ENCODE measurements at places on chromosomes 2 and 18.

DNA sequence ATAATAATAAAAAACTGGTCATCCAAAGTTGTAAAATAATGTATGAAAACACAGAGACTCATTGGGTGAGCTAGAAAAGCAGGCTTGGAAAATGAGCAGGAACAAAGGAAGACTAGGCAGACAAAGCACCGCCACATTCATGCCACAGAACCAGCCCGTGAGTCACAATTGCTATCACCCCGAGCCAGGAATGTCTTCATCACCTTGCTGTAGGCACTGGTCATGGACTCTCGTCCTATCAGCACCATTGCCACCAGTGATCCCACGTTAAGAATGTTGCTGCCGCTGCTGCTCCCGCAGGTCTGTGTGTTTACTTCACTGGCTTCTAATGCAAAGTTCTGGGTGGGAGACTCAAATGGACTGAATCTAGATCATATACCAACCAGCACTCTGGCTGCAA, 417.9 kb downstream of the PID1 start:
- no peak for DNase-seq

DNA sequence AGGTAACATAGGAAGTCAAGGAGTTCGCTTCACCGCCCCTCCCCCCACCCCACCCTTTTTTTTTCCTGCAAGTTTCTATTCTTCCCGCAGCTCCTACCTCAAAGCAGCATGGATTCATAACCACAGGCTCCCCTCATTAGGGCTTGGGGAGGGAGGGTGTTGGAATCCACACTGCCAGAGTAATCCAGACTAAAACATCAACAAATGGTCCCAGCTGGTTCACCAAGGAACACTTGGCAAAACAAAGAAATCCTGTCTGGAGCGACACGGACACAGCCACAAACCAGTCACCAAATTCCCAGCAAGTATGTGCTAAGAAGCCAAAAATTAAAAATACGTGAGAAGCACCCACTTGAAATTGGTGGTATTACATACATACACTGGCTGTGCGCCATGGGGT, 106.9 kb upstream of the PPP1CB start:
- no peak for DNase-seq

GRCh38 chr2:72035518-72036172, 112.0 kb downstream of the CYP26B1 start:
- no peak for DNase-seq

GRCh38 chr2:240645346-240645745, 20.1 kb downstream of the GPR35 start:
- DNase-seq, result no peak

GRCh38 chr18:56286775-56287325, 351.5 kb downstream of the TXNL1 start:
- DNase-seq, result no peak

DNA sequence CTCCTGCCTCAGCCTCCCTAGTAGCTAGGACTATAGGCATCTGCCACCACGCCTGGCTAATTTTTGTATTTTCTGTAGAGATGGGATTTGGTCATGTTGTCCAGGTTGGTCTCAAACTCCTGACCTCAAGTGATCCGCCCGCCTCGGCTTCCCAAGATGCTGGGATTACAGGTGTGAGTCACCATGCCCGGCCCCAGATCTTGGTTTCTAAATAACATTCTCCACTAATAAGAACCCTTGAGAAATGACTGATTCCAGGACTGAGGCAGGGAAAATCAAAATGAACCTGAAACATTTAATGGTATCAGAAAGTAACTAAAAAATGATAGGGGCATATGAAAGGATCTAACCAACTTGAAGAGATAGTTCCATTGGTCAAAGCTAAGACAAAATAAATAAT, 34.0 kb downstream of the BMPR2 start:
- DNase-seq, result no peak

- peak; percentile 94 for DNase-seq
Measured at GRCh38 chr2:60881047-60881932, at the start of gene REL. REL (plus strand) TSS chr2:60881574; CDS start chr2:60881841, 267 bp downstream.

GRCh38 chr2:168290391-168290790, 43.0 kb upstream of the STK39 start:
- no peak for DNase-seq

GRCh38 chr2:176139661-176140512, 10.4 kb downstream of the HOXD8 start:
- no peak for DNase-seq

DNA sequence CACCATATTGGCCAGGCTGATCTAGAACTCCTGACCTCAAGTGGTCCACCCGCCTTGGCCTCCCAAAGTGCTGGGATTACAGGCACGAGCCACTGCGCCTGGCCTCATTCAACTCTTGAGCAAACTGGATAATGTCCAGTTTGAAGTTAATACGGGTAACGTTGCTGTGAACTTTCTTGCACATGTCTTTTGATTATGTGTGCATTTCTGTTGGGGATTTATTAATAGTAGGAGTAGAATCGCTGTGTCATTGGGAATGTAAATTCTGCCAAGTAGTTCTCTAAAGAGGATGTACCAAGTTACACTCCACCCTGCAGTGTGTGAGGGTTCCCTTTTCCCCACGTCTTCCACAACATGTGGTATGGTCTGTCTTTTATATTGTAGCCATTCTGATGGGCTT, 6.2 kb downstream of the IMPA2 start:
- DNase-seq, result no peak

DNA sequence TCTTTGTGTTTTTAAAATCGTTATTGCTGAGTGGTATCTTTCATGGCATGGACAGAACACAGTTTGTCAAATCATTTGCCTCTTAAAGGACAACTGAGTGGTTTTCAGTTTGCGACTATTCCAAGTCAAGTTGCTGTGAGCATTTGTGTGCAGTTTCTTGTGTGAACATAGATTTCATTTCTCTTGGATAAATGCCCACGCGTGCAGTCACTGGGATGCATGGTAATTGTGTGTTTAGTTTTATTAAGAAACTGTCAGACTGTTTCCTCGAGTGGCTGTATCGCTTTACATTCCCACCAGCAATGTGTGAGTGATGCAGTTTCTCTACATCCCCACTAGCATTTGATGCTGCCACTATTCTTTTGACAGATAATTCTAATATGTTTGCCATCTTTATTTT, 154.0 kb upstream of the ARL4C start:
- no peak for DNase-seq

GRCh38 chr18:25140124-25140961, 211.6 kb downstream of the ZNF521 start:
- peak; percentile 53 for DNase-seq

DNA sequence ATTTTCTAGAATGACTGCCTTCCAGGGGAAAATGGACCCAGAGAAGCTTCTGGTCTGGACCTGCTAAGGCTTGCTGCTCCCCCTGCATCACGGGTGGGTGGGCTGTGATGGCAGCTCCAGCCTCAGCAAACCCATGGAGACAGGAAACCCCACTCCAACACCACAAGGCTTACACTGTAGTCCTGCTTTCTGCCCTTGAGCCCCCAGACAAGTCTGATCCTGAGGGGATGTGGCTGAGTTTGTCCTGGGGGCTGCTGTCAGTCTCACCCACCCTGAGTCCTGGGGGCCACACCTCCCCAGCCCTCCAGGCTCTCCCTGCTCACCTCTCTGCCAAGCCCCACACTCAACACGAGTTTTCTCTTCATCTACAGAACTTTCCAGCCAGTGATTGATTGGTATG, 279.4 kb downstream of the EIPR1 start:
- no peak for DNase-seq

DNA sequence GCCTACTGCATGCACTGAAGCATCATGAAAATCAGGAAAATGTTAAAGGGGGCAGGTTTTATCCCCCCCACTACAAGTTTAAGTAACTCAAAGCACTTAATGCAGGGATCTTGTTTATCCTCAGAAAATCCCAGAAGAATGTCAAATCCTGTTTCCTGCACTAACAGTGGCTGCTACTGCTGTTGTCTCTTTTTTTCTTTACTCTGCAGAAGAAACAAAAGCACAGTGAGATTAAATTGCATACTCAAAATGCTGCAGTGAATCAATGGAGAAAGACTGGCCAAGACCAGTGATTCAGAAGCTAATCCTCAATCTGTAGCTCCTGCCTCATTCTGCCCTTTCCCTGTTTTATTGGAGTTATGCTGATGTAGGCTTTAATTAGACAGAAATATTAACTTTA, 332.3 kb upstream of the FIGN start:
- no peak for DNase-seq

GRCh38 chr2:210456571-210456970, 20.0 kb downstream of the LANCL1 start:
- no peak for DNase-seq

GRCh38 chr2:74739129-74739528, 85.1 kb downstream of the SEMA4F start:
- DNase-seq, result no peak

DNA sequence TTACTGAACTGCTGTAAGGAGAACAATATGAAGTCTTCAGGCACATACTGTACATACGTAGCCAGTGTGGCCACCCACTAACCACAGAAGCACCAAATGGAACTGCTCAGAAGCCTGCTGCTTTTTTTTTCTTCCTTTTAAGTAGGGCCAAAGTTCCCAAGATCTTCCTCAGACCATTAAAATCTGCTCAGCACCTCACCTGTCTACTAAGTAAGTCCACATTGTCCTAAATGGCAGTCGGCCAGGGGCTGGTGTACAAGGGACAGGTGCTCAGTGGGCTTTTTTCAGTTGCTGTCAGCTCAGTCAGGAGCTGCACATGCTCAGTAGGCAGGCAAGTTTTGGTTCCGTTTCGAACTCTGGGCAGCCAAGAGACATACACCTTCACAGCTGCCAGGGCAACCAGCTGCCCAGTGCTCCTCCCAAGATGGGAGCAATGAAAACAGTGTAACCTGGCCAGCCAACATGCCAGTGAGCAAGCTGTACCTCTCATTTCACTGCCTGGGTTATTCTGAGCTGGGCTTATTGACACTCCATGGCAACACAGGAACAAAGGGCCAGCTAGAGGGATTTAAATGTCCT, 86.1 kb downstream of the ACVR1 start:
- DNase-seq, result no peak

DNA sequence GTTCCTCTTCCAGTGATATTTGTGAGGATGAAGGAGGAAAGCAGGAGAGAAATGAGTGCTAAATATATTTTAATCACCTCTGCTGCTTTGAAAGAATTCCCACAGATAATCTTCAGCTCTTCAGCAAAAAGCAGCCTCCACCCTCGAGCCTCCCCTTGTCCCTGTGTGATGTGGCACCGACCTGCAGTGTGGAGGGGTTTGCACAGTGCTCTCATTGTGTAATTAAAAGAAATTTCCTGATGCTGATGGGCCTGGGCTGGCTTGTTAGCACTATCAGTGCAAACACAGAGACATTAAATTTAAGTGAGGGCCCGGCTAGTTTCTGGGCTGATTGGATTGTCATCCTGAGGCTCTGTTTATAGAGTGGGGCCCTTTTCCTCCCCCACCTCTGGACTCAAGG, 53.4 kb downstream of the KIF5C start:
- no peak for DNase-seq

- DNase-seq, result no peak
Measured at GRCh38 chr2:61016392-61017002, 1.0 kb upstream of the PEX13 start.

DNA sequence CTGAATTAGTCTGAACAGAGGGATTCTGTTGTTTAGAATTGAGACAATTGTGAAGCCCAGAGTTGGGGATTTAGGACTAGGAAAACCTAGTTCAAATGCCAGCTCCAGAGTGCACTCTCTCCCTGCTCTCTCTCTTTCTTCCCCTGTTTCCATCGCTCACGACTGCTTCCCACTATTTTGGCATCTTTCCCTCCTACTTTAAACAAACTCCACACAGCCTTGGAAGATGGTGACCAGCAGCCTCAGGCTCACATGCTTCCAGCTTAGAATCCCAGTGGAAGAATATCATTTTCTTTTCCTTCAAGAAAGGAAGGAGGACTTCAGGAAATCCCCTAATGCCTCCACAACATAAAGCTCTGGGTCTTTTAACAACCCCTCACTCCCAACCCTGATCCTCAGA, 6.1 kb upstream of the DNMT3A start:
- no peak for DNase-seq

DNA sequence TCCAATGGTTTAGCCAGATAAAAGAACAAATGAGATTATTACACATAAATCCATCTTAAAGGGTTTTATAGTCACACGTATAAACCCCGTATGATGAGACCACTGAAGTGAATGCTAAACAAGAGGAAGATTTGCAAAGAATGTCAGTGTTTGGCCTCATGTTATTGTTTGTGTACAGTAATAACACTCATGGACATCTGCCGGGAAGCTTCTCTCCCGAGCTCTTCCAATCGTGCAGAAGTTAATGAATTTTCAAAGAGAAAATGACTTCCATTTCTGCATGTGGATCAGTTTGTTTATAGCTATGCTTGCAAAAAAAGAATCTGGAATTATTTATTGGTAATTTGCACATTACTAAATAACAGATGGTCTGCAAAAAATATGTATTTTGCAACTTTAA, 88.5 kb upstream of the APCDD1 start:
- DNase-seq, result no peak

DNA sequence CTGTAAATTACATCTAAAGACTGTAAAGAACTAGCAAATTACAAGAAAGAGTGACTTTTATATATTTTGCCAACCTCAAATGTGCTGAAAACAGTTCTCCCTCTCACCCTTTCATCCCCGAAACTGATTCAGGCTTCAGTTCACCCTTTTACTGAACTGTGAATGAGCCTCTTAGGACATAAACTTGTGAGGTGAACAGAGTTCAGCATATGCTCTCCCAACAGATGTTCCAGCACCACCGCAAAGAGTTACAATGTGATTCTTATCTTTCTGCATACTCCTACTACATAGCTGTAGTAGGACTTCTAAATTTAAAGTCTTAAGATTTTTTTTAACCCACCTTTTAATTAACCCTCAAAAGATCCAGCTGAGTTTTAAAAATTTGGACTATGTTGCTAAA, 1.2 kb upstream of the ZCCHC2 start:
- no peak for DNase-seq

DNA sequence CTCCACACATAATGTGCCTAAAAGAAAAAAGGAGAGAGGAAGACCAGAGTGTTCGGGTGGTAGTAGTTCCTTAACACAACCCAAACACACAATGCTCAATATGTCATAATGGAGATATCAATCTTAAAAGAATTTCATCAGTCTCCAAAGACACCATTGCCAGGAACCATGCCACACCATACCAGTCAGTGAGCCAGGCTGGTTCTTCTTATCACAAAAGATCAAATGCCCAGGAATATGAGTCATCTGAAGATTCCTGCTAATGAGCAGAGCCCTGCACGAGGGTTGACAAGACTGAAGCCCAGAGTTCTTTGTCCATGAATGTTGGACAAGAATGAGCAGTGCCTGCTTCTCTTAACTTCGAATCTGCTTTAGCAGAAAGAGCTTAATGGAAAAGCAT, 262.3 kb downstream of the ZNF516 start:
- DNase-seq, result no peak

All from eye (tissue), 1 donor.